ENCODE measurements at places on chromosomes 2 and 18. TPM values are rescaled to one million over a fixed set of nuclear protein-coding genes. Genes with fewer than 3 reads are reported as not detected.

GRCh38 chr2:23532391-23533337 is 147.7 kb downstream of the KLHL29 start:
- H3K4me1 ChIP-seq, result no peaks in the 10 kb centered on the region
- DNase-seq, result no peak
- H3K4me3 ChIP-seq, result no peak overlapping the region
- no peak overlapping the region for H3K27ac ChIP-seq

B3GNT7 gene
- 9.4 TPM for total RNA-seq

DNA sequence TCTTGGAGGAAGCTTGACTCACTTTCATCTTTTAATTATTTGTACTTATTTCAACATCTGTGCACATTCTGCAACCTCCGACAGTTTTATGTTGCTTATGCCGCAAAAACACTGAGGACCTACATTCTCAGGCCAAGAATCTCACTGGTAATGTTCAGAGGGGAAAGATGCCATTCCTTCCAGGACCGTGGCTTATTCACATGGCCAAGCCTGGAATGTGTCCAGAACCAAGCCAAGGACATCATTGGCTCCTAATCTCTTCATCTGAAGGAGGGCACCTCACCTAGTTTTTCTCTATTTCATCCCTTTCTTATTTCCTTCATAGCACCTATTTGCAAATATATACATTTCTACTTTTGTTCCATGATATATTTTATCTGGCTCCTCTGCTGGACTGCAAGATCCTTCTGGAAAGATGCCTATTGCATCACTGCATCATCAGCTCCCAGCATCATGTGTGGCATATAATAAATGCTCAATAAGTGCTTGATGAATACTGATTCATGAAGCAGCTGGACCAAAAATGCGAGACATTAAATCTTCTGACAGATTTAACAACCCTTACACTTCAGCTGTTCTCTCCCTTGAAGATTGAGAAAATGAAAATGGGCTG is 377.1 kb downstream of the TNS1 start:
- no peak overlapping the region for H3K4me3 ChIP-seq
- no peak for DNase-seq
- no peaks in the 10 kb centered on the region for H3K36me3 ChIP-seq
- H3K4me1 ChIP-seq, result no peaks in the 10 kb centered on the region
- no peak overlapping the region for H3K27ac ChIP-seq

GRCh38 chr2:38416296-38417036 is 39.4 kb upstream of the ATL2 start:
- H3K36me3 ChIP-seq, result no peaks in the 10 kb centered on the region
- H3K27me3 ChIP-seq, result no peaks in the 10 kb centered on the region
- H3K4me3 ChIP-seq, result no peak overlapping the region
- no peak overlapping the region for H3K27ac ChIP-seq
- H3K4me1 ChIP-seq, result no peaks in the 10 kb centered on the region

EMILIN1 gene
- total RNA-seq, result 22.3 TPM

AKAIN1 gene
- not detected for total RNA-seq

DES gene
- 12,280 TPM for total RNA-seq

ZNF396 gene
- 0.94 TPM for total RNA-seq

COLEC12 gene
- 10.9 TPM for total RNA-seq

GRCh38 chr2:33326100-33326499 is 150.3 kb upstream of the RASGRP3 start:
- DNase-seq, result no peak
- H3K4me3 ChIP-seq, result no peak overlapping the region
- H3K27ac ChIP-seq, result no peak overlapping the region
- no peaks in the 10 kb centered on the region for H3K27me3 ChIP-seq

DNA sequence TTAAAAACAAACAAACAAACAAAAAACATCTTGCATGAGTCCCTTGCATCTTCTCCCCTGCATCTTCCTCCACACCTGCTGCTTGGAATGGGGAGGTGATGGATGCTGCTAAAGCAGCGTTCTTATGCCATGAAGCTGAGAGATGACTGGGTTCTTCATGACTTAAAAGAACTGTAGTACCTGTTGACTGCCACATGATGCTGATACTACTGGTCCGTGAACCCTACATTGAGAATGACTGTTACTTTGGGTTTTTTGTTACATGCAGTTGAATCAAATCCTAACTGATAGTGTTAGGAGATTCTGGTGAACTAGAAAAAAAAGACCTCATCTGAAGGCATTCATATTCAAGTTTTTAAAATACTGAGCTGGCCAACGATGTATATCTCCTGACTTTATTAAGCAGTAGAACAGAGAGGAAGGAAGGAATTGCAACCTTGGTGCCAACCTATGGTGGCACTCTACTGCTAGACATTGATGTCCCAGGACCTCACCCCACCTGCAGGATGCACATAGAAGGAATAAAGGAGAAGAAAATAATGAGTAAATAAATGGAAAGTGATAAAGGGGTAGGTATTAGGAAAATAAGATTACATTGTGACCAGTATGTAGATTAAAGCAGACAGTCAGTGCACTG is 63.2 kb upstream of the SPAG16 start:
- DNase-seq, result no peak
- H3K4me3 ChIP-seq, result no peak overlapping the region
- H3K27ac ChIP-seq, result no peak overlapping the region
- no peaks in the 10 kb centered on the region for H3K4me1 ChIP-seq
- no peaks in the 10 kb centered on the region for H3K27me3 ChIP-seq
- no peaks in the 10 kb centered on the region for H3K36me3 ChIP-seq

- no peaks in the 10 kb centered on the region for H3K4me1 ChIP-seq
- H3K27ac ChIP-seq, result no peak overlapping the region
- no peak overlapping the region for H3K4me3 ChIP-seq
- H3K27me3 ChIP-seq, result no peaks in the 10 kb centered on the region
- H3K36me3 ChIP-seq, result no peaks in the 10 kb centered on the region
Measured at GRCh38 chr2:35347561-35347960, 1008.0 kb upstream of the CRIM1 start.

NEDD4L gene
- 45.0 TPM for total RNA-seq

GRCh38 chr2:14941151-14941631 is 308.7 kb downstream of the LRATD1 start:
- no peaks in the 10 kb centered on the region for H3K4me1 ChIP-seq
- no peaks in the 10 kb centered on the region for H3K27me3 ChIP-seq
- no peak overlapping the region for H3K4me3 ChIP-seq
- DNase-seq, result no peak

DNA sequence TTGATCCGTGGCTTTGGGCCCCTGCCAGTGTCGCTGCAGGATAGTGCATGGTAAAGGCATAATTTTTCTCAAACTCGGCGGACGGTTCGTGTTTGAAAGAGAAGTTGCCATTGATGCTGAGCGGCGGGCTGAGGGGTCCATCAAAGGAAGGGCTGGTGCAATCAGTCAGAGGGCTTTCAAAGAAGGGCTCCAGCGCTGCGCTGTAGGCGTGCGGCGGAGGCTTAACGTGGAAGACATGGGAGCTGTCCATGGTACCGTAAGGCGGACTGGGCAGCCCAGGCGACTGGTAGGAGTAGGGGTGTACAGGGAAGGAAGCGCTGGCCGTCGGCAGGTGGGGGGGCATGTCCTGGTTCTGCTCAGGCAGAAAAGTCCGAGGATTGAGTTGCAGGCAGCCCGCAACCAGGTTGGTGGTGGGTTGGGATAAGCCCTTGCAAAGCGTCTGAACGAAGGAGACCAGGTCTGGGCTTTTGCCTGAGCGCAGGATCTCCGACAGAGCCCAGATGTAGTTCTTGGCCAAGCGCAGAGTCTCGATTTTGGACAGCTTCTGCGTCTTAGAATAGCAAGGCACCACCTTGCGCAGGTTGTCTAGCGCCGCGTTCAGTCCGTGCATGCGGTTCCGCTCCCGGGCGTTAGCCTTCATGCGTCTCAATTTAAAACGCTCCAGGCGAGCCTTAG is 2.3 kb downstream of the NEUROD1 start:
- no peak overlapping the region for H3K4me3 ChIP-seq
- DNase-seq, result no peak
- no peak overlapping the region for H3K27ac ChIP-seq
- H3K27me3 ChIP-seq, result peaks cover 38% of the 10 kb centered on the region

DNA sequence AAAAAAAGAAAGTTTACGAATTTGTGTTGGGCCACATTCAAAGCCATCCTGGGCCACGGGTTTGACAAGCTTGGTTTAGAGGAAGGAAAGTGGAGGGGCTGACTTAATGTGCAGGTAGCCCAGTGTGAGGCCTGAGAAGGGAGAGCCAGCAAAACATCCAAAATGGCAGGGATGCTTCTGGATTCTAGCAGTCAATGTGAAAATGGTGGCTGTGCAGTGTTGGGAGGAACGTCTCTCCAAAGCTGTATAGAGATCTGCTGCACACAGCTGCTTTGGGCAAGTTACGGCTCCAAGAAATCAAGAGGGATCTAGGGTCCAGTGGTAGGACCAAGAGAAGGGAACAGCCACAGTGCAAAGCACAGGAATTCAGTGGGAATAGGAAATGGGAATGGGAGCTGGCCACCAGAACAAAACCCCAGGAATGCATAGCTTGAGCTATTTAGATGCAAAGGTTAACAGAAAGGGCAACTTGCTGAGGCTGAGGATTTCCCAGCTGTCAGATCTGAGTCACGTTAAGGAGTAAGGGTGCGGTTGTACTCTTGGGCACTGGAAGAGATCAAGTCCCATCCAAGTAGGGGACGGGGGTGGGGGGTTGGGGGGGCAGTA is 70.6 kb downstream of the B3GNT2 start:
- no peaks in the 10 kb centered on the region for H3K36me3 ChIP-seq
- no peak overlapping the region for H3K4me3 ChIP-seq
- no peak overlapping the region for H3K27ac ChIP-seq
- no peaks in the 10 kb centered on the region for H3K4me1 ChIP-seq
